Breast epithelium (tissue), 4 donors: ENCODE measurements at places on chromosomes 6 and 20. TPM values are rescaled to one million over a fixed set of nuclear protein-coding genes. Genes with fewer than 3 reads are reported as not detected.

PACSIN1 gene
- not detected for total RNA-seq

- no peak for DNase-seq
Measured at GRCh38 chr20:18739751-18740166, 73.8 kb upstream of the SCP2D1 start.

DNA sequence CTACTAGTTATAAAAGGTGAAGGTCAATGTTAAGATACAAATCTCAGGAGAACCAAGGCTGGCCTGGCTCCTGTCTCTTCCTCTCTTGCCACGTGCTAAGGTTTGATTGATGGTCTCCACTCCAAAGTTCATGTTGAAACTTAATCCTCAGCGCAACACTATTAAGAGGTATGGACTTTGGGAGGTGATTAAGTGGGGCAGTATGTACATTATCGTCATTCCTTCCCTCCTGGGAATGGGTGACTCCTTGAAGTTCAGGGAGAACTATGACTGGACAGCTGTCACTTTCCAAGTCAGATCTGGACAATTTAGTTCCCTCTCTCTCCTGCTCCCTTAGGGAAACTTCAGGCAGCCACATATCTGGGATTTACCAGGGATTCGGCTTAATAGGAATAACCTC is 50.5 kb downstream of the KCNK5 start:
- DNase-seq = no peak

- DNase-seq = peak; percentile 90
Measured at GRCh38 chr6:158060455-158061360, 79.0 kb downstream of the SYNJ2 start.
